Endothelial cell of umbilical vein (primary cell): ENCODE measurements at places on chromosomes 2 and 18. TPM values are rescaled to one million over a fixed set of nuclear protein-coding genes. Genes with fewer than 3 reads are reported as not detected.

Gene NETO1
- total RNA-seq = not detected in 2 replicates

Gene NCKAP5
- 3.0 and 3.3 TPM in 2 replicates for total RNA-seq

Gene TUBA4A
- 10.7 and 16.5 TPM in 2 replicates for total RNA-seq

Gene C2orf81
- 0.51 and 0.71 TPM in 2 replicates for total RNA-seq

Gene RAB31
- total RNA-seq = 27.9 and 30.5 TPM in 2 replicates

Gene ARID5A
- total RNA-seq = 24.7 and 29.0 TPM in 2 replicates

Gene ZNF236
- 13.6 and 14.7 TPM in 2 replicates for total RNA-seq

Gene SFTPB
- not detected in 2 replicates for total RNA-seq

Gene ATOH8
- 12.7 and 12.8 TPM in 2 replicates for total RNA-seq

Gene UGT1A3
- not detected in 2 replicates for total RNA-seq

Gene SLC11A1
- total RNA-seq = not detected in 2 replicates

Gene TMEM200C
- total RNA-seq = 0.07 and 0.32 TPM in 2 replicates

Gene IL36G
- not detected in 2 replicates for total RNA-seq

Gene MAL
- not detected in 2 replicates for total RNA-seq

Gene MRPL30
- 28.4 and 30.7 TPM in 2 replicates for total RNA-seq

Gene FLACC1
- total RNA-seq = 1.4 TPM in 2 replicates

Gene NXPH2
- total RNA-seq = not detected in 2 replicates

Gene RTKN
- total RNA-seq = 19.8 and 20.0 TPM in 2 replicates

Gene SPDYA
- total RNA-seq = 0.92 and 1.6 TPM in 2 replicates

Gene PRKD3
- total RNA-seq = 47.3 and 48.4 TPM in 2 replicates

Gene SCN3A
- total RNA-seq = not detected in 2 replicates
